SK-N-SH (cell line): ENCODE measurements at places on chromosomes 4 and X. TPM values are rescaled to one million over a fixed set of nuclear protein-coding genes. Genes with fewer than 3 reads are reported as not detected.

Gene MAGEC3
- polyA plus RNA-seq = 0.26 and 0.91 TPM in 2 replicates

DNA sequence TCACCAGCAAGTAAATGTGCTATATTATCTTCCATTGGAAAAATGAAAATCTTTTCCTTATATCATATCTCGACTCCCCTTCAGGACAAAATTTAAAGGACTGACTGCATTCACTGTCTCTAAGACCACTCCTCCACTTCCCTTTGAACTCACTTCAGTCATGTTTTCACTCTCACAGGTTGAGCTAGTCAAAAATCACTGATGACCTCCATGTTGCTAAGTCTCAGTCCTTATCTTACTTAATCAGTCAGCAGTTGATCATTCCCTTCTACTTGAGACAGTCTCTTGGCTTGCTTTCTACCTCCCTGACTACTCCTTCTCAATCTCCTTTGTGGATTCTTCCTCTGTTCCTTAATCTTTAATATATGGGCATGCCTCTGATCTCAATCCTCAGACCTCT is 117.0 kb upstream of the LSM6 start:
- no peak overlapping the region for H3K27ac ChIP-seq
- no peaks in the 10 kb centered on the region for H3K4me1 ChIP-seq
- no peak overlapping the region for H3K4me3 ChIP-seq
- H3K36me3 ChIP-seq = no peaks in the 10 kb centered on the region
- H3K27me3 ChIP-seq = no peaks in the 10 kb centered on the region
- DNase-seq = no peak

Gene TMSB15A
- polyA plus RNA-seq = 16.6 and 17.2 TPM in 2 replicates

GRCh38 chr4:173317004-173317403 is 17.2 kb downstream of the HMGB2 start:
- no peak overlapping the region for H3K4me3 ChIP-seq
- DNase-seq = peak; percentile 17

- no peak overlapping the region for H3K4me3 ChIP-seq
- no peaks in the 10 kb centered on the region for H3K4me1 ChIP-seq
- H3K27me3 ChIP-seq = no peaks in the 10 kb centered on the region
- no peak for DNase-seq
- no peak overlapping the region for H3K27ac ChIP-seq
Measured at GRCh38 chr4:3220476-3221183, 28.3 kb upstream of the MSANTD1 start.

Gene GLRB
- polyA plus RNA-seq = 7.6 and 11.5 TPM in 2 replicates

DNA sequence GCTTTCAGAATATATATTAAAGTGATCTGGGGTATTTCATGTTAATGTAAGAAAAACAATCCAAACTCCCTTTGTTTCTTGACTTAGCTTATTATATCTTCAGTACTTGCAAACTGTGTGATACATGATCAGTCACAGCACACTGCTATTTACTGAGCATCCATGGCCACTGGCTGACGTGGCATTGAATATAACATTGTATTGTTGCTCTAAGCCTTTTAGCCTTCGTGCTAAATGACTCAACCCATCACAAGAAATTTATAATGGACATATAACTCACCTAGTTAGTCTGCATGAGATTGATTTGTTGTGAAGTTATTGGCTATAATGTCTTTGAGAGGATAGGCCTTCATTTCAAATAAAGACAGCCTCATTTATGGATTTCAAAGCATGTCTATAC is 642.6 kb downstream of the IL1RAPL1 start:
- no peak overlapping the region for H3K27ac ChIP-seq
- no peaks in the 10 kb centered on the region for H3K27me3 ChIP-seq
- DNase-seq = no peak
- no peak overlapping the region for H3K4me3 ChIP-seq
- H3K4me1 ChIP-seq = no peaks in the 10 kb centered on the region
- no peaks in the 10 kb centered on the region for H3K36me3 ChIP-seq

Gene LNX1
- 0.16 and 0.19 TPM in 2 replicates for polyA plus RNA-seq

- H3K27me3 ChIP-seq = no peaks in the 10 kb centered on the region
- H3K36me3 ChIP-seq = no peaks in the 10 kb centered on the region
- no peak overlapping the region for H3K4me3 ChIP-seq
- no peaks in the 10 kb centered on the region; the same call in 1 of the 2 replicates for H3K4me1 ChIP-seq
- no peak for DNase-seq
- H3K27ac ChIP-seq = peak overlapping the region; percentile 23; the same call in 1 of the 2 replicates
Measured at GRCh38 chrX:24117258-24117657, 32.3 kb upstream of the ZFX start.

Gene BEX2
- polyA plus RNA-seq = 32.4 and 36.9 TPM in 2 replicates

Gene SMIM31
- not detected in 2 replicates for polyA plus RNA-seq
